Stimulated activated CD8-positive, alpha-beta memory T cell treated with anti-CD3 and anti-CD28 coated beads, Interleukin-4, amount 100 ng/mL, for 1 hour (primary cell): ENCODE measurements at places on chromosomes 2 and 18.

- DNase-seq, result no peak
These were observed 13.3 kb downstream of the CTDP1 start for GRCh38 chr18:79692886-79693285.

DNA sequence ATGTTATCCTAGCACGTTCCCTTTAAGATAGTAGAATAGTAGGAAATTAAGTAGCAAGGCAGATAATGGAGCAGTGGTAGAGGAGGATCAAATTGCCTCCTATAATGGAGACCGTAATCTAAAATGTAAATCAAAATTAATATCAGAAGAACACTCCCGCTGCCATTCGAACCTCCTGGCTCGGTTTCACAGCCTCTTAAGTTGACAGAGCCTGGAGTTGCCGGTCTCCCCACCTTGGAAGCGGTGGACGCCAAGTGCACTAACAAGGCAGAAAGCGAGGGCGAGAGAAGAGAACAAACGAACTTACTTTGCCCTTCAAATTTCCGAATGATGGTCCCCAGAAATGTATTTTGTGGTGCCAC lies 450 bp downstream of the KCNH7 start:
- no peak for DNase-seq

DNA sequence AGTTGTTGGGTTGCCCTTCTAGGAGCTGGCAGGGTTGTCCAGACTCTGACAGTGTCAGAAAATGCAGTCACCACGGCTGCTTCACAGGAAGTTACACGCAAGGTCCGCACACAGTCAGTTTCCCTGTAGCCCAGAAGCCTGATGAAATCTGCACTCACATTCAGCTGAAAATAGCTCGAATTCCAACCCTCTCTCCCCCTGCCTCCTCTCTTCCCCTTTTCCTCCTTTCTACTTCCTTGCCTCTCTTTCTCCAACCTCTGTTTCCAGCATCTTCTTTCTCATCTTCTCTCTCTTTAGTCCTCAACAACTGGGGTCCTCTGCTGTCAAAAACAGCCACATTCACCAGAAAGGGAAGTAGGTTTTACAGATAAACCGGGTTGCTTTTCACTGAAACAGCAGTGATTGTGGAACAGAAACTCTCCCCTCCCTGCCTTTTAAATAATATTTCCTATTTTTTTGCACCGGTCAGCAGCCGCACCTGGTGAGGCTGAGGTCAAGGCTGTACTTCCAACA lies 69.3 kb downstream of the BCL11A start:
- DNase-seq, result no peak

- DNase-seq, result no peak
These were observed 26.8 kb downstream of the ATP8B1 start for GRCh38 chr18:57776354-57776753.

DNA sequence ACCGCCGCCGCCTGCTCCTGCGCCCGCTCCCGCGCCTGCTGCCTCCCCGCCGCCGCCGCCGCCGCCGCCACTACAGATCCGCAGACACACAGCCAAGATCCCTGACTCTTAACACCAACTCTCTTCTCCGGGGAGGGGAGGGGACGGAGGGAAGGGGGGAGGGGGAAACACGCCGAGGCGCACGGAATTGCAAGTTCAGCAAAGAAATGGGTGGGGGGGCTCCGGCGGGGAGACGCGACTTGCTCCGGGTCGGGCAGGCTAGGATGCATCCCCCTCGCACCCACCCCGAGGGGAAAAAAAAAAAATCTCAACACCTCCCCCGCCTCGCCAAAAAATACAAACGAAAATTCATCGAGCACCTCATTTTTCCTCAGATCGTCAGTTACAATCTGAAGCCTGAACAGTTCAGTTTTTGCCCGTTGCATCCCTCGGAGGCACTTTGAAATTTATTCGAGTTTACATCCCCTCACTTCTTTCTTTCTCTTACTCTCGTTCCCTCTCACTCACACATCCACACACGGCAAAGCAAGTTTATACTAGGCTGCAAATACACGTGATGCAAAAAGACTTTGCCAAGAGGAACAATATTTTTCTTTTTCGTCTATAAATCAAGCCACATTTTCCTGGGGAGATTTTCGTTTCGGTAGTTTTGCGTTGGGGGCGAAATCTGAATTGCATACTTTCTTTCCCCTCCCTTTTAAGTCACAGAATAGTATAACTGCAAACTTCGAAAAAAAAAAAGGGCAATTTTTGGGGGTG lies at the start of gene TCF4:
Gene TCF4 (minus strand): TSS at position 82 of the 759 bp plus-strand sequence. CDS start 1,076 bp downstream, outside the sequence.
- no peak for DNase-seq

- no peak for DNase-seq
These were observed 153.4 kb downstream of the TNS1 start for GRCh38 chr2:217849154-217849975.

DNA sequence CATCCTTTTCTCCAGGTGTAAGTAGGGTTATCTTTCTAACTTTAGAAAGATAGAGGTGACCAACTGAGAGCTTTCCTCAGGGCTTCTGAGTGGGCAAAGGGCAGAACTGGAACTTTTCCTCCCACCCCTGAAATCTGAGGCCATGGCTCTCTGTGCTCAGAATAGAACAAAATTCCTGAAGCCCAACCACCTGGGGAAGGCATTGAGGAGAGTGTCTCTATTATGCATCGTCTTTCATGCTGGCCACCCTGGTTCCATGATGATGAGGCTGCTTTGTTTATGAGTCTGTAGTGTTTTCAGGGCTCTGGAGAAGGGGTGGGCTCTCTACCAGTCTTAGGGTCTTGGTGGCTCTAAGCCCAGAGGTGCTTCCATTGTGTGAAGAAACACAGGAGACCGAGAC lies 30.7 kb upstream of the IL1R1 start:
- no peak for DNase-seq

DNA sequence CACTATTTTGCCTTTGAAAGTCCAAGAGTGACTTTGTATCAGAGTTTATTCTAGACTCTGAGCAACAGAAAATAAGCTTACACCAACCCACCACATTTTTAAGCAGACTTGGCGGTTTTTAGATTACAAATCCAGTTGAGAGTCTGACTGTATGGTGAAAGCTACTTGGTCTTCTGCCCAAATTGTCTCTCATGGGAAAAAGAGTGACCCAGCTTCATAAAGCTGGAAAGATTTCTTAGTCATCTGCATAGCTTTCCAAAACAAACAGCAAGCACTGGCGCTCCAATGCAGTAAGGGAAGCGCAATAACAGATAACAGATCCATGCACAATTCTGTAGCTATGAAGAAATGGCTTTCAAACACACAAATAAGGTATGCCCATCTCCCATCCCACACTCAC lies 7.1 kb downstream of the DSG1 start:
- DNase-seq, result no peak

DNA sequence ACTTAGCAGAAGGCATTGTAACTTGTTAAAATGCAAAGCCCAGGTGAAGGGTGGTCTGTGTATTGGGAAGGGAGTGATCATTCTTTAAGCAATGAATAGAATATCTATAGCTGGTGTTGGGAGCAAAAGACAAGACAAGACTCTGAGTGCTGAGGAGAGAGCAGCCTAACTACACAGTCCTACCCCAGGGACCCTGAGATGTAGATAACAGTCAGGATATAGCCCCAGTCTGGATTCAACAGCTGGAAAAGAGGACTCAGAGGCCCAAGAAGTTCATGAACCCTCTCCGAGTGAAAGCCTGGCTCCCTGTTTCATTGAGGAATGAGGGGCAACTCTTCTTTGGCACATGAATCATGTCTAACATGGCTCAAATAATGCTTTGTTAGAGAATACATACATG lies 310.7 kb upstream of the SLC14A2 start:
- no peak for DNase-seq

DNA sequence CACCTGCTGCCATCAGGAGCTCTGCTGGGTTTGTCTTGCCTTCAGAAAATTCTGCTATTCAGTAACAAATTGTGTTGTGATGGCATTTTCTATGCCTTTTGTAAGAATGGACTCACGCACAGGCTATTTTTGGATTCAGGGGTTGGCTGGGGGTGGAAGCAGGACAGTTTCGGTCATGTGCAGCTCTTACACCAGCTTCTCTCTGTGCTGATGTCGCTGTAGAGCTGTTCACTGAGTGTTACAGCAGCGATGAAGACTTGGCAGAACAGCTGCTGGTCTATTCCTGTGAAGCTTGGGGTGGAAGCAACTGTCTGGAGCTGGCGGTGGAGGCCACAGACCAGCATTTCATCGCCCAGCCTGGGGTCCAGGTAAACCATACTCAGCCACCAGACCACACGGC lies 49.2 kb downstream of the TRPM8 start:
- no peak for DNase-seq

GRCh38 chr18:36045241-36045991 lies 21.9 kb downstream of the RPRD1A start:
- DNase-seq, result no peak

DNA sequence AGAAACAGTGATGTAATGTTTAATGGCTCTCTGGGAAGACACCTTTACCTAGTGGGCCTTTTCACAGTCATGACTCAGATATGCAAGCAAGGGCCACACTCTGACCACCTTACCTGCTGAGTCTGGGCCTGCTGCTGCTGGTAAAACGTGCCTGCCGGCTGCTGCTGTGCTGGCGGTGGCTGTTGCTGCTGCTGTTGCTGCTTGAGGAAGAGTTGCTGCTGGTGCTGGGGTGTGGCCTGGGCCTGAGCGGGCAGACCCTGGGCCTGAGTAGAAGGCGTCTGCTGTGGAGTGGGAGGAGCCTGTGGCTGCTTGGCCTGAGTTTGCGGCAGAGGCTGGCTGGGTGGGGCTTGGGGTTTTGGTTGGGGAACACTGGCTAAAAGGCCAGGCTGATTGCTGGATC lies 81.6 kb upstream of the NFU1 start:
- DNase-seq, result no peak

- no peak for DNase-seq
These were observed 65.7 kb upstream of the RTN4 start for GRCh38 chr2:55115761-55116597.

- no peak for DNase-seq
These were observed 34.9 kb downstream of the DNMT3A start for GRCh38 chr2:25306777-25307368.

- DNase-seq, result no peak
These were observed 265.5 kb downstream of the PTH2R start for GRCh38 chr2:208671886-208672680.

- DNase-seq, result no peak
These were observed 211.3 kb upstream of the APCDD1 start for GRCh38 chr18:10242936-10243680.

GRCh38 chr2:174343343-174343622 lies 8.5 kb downstream of the SP9 start:
- DNase-seq, result no peak

GRCh38 chr2:6312367-6312766 lies 553.3 kb downstream of the CMPK2 start:
- DNase-seq, result no peak

DNA sequence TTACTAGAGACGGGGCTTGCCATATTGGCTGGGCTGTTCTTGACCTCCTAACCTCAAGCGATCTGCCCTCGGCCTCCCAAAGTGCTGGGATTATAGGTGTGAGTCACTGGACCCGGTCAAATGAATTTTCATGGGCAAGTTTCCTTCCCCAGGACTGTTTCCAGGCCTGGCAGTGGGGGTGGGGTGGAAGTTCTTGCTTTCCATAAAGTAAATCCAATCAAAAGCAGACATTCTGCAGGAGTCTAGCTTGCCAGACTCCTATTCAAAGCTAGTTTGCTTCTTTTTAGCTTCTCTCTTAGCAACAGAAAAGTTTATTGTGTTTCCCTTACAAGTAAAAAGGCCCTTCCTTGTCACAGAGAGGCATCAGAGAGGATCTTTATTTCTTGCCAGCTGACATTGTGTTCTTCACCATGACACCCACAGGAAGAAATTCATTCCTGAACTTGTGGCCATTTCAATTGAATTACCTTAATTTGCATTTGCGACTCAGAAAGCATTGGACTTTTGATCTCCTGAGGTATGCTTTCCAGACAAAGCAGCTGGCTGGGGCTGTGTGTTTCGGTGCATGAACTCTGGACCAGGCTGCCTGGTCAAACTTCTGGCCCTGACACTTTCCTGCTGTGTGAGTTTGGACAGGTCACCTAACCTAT lies 37.9 kb downstream of the LYPD1 start:
- DNase-seq, result no peak

GRCh38 chr2:230472621-230473018 lies 56.6 kb downstream of the SP100 start:
- no peak for DNase-seq

- DNase-seq, result no peak
These were observed 58.2 kb downstream of the RPRM start for GRCh38 chr2:153420394-153420793.

GRCh38 chr2:69774984-69775982 lies 33.3 kb downstream of the ANXA4 start:
- no peak for DNase-seq

- DNase-seq, result no peak
These were observed 8.4 kb downstream of the POMC start for GRCh38 chr2:25159949-25160348.

DNA sequence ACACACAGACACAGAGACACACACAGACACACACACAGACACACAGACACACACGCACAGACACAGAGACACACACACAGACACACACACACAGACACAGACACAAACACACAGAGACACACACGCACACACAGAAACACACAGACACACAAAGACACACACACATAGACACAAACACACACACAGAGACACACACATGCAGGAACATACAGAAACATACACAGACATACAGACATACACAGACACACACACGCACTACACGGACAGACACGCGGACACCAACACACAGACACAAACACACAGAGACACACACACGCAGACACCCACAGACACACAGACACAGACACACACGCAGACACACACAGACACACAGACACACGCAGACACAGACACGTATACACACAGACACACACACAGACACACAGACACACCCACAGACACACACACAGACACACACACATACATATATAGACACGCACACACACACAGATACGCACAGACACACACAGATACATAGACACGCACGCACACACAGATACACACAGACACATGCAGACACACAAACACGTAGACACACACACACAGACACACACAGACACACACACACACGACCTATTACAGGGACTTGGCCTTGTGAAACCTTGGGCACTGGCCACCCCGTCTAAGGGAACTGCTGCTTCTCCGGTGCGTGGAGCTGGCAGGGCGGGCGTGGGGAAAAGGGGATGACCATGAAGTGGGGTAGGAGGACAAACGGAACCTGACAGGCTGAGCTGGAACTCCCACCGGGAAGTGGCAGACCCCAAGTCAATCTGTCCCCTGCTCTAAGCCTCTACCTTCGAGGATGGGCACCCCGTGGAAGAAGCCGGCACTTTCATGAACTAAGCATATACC lies 211.4 kb downstream of the TFCP2L1 start:
- DNase-seq, result no peak

DNA sequence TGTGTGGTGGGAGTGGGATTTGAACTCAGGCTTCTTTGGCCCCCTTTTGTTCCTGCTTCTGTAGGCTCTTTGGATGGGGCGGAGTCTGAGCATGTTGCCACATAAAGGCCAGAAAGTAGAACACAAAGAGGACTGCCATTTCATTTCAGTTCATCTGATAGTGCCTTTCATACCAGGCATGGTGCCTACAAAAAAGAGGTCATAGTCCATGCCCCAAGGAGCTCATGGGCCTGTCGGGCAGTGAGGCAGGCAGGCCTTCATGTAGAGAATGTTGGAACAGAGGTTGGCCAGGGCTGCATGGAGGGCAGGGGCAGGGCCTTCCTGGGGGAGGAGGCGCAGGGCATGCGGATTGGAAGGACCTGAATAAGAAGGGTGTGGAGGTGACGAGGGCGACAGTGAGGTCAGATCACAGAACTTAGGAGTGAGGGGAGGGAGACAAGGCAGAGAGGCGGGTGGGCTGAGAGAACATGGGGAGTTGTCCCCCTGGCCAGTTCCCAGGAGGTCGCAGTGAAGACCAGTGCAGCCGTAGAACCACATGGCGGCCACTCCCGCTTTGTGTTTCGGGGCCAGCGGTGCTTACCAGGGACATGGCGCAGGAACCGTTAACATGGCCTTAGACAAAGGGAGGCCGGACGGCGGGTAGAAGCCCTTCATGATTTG lies 49.1 kb downstream of the ITGB1BP1 start:
- no peak for DNase-seq
